ENCODE measurements at places on chromosomes 13 and 19.

- no peak for DNase-seq
Measured at GRCh38 chr19:48728911-48729664, 9.6 kb upstream of the MAMSTR start.

DNA sequence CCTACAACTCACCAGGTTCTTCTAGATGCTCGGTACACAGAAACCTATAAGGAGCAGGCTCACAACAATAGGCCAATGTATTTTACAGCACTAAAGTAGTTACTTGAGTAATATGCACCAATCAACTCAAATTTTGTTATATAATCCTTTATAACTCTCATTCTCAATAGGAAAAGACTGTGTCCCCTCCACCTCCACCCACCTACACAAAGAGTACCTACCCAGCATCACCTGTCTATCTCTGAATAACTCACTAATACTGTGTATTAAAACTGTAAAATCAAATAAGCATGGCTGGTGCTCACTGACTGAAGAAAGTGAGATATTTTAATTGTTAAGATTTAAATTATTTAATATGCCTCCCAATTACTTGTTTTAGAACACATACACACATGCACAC lies 146.3 kb downstream of the ENOX1 start:
- DNase-seq = no peak

- DNase-seq = no peak
Measured at GRCh38 chr13:73922493-73923393, 211.5 kb downstream of the KLF12 start.

DNA sequence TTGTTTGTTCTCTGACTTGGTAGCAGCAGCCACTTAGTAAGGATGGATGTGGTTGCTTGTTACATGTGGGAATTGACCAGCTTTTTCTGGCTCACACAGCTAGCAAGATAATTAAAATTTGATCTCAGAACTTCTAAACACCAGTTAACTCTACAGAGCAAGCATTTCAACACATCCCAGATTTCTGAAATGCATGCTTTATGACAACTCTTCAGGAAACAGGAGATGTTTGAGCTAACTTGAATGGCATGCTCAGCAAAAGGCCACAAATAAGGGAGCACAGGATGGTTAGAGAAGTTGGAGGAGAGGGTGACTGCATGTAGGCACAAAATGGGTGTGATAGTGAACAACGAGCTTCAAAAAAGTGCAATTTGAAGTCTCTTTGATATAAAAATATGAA lies 167.1 kb upstream of the SPRY2 start:
- DNase-seq = no peak

GRCh38 chr19:31304831-31305312 lies 44.4 kb downstream of the TSHZ3 start:
- no peak for DNase-seq

- no peak for DNase-seq
Measured at GRCh38 chr19:54307389-54308020, 5.5 kb downstream of the LILRA5 start.

GRCh38 chr13:80259159-80259558 lies 81.8 kb downstream of the SPRY2 start:
- no peak for DNase-seq

DNA sequence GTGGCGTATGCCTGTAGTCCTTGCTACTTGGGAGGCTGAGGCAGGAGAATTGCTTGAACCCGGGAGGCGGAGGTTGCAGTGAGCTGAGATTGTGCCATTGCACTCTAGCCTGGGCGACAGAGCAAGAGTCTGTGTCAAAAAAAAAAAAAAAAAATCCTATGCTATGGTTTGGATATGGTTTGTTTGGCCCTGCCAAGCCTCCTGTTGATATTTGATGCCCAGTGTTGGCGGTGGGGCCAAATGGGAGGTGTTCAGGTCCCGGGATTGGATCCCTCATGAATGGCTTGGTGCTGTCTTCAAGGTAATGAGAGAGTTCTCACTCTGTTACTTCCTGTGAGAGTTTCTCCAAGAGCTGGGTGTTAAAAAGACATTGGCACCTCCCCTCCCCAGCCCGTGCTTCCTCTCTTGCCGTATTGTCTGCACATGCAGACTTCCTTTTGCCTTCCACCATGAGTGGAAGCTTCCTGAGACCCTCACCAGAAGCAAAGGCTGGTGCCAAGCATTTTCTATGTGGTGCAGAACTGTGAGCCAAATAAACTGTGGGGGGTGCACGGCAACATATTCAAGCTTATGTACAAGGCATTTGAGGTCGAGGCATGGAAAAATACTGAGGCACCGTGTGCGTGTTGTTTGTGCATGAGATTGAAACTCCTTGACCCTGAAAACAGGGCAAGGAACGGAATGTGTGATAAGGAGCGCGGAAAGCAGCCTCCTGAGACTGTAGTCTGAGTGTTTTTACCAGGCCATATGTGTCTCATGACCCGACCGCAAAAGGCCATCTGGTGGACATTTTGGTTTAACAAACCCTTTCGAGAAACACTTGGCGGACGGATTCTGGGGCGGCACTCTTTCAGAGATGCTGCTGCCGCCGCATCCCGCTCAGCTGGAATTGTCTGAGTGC lies 7.3 kb downstream of the SIGLEC9 start:
- DNase-seq = no peak

All from glomerular endothelial cell (primary cell).